NCI-H2227 treated with DMSO at 0.1 percent for 48 hours (cell line): ENCODE measurements at places on chromosomes 11 and 22.

- DNase-seq = no peak
These were observed 197.8 kb downstream of the MAML2 start for GRCh38 chr11:96145163-96145585.

DNA sequence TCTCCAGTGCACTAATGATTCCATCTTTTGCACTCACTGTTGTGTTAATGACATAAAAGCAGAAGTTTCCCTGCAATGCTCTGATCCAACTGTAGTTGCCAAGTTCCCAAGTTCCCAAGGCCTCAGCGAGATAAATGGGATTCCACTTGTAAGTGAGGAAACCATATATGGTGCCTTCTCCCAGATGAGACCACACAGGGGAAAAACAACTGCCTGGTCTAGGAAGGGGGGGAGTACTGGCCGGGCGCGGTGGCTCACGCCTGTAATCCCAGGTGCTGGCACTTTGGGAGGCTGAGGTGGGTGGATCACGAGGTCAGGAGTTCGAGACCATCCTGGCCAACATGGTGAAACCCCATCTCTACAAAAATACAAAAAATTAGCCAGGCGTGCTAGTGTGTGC lies 23.3 kb upstream of the RELA start:
- no peak for DNase-seq

- DNase-seq = no peak
These were observed 5.8 kb downstream of the USP35 start for GRCh38 chr11:78194490-78194889.

DNA sequence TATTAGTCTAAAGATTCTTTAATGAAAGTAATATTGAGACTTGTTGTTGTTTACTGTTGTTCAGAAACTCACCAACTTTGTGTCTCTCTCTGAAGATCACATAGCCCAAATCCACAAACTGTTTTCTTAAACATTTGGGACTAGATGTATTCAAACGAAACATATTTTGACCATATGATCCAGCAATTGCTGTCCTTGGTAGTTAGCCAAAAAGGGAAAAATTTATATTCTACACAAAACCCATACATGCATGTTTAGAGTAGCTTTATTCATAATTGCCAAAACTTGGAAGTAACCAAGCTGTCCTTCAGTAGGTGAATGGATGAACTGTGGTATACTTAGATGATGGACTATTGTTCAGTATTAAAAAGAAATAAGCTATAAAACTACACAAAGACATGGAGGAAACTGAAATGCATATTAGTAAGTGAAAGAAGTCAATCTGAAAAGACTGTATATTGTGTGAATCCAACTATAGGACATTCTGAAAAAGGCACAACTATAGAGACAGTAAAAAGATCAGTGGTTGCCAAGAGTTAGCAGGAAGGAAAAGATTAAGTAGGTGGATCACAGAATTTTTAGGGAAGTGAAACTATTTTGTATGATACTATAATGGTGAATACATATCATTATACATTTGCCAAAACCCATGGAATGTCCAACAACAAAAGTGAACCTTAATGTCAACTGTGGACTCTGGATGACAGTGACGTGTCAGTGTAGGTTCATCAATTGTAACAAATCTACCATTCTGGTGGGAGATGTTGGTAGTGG lies 442.9 kb downstream of the INSC start:
- no peak for DNase-seq

DNA sequence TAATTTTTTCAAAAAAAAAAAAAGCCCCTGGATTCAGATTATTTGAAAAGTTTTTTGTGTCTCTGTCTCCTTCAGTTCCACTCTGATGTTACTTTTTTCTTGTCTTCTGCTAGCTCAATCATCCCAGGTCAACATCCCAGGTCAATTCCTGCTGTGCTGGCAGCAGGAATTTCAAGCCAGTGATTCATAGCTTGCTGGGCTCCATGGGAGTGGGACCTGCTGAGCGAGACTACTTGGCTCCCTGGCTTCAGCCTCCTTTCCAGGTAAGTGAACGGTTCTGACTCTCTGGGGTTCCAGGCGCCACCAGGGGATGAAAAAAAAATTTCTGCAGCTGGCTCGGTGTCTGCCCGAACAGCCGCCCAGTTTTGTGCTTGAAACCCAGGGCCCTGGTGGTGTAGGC lies 31.4 kb downstream of the PLAAT5 start:
- no peak for DNase-seq

DNA sequence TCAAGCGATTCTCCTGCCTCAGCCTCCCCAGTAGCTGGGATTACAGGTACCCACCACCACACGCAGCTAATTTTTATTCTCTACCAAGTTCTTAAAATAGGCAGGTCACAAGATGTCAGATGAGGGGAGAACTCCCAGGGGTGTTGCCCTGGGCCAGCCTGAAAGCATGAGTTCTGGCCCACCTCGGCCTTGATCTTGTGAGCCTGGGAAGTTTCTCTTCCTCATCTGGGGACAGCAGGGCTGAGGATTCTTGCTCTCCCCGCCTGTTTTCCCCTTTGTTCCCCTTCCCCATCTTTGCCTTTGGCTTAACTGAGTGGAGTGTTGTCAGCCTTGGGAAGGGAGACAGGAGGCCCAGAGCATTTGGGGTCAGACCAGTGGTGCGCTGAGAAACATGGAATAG lies 3.5 kb downstream of the PDXP start:
- DNase-seq = no peak

DNA sequence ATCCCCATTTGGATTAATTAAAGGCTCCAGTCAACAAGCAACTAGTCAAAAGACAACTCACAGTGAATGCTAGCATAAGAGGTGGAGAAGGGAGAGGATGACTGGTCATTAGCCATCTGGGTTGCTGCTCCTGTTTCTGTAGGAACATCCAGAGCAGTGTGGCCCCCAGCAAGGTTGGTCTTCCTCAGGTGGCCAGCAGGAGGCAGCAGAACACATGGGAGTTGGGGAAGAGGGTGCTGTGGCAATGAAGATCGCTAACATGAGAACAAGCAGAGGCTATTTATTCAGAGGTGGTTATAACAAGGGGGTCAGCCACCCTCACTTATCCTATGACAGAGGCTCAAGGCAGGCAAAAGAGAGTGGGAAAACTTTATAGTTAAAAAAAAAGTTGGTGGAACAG lies 21.3 kb downstream of the IZUMO1R start:
- DNase-seq = no peak

- DNase-seq = no peak
These were observed 48.2 kb upstream of the SMCO4 start for GRCh38 chr11:93591247-93591898.

- no peak for DNase-seq
These were observed 21.0 kb downstream of the PARVB start for GRCh38 chr22:44045145-44045544.

- no peak for DNase-seq
These were observed 21.9 kb downstream of the SCUBE1 start for GRCh38 chr22:43320943-43321900.

- DNase-seq = no peak
These were observed 70.5 kb downstream of the RPUSD4 start for GRCh38 chr11:126140926-126141280.

DNA sequence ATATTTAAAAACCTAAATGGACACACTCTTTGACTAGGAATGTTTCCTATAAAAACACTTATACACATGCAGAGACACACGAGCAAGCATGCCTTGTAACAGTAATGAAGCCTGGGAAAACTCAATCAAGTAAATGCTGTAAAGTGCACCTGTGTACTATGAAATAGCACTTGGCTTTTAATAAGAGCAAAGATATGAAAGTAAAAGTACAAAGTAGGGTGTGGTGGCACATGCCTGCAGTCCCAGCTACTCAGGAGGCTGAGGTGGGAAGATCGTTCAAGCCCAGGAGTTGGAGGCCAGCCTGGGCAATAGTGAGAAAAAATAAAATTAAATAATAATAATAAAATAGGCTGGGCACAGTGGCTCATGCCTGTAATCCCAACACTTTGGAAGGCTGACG lies 166.9 kb upstream of the GRK3 start:
- DNase-seq = no peak

DNA sequence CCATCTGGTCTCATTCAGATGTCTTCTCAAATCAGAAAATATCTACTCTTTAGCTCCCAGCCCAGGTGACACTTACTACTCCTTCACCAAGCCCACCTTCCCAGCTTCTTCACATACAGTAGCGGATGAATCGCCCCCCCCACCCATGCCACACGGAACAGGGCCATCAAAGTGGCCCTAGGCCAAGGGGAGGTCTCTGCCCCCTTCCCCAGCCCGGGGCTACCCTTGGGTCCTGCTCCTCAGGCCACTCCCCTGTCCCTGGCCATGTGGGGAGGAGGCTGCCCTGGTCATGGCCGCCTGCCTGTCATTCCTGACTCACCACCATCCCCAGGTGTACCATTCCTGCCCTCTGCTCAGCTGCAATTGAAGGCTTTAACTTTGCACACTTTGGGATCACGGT lies 142.8 kb downstream of the NECTIN1 start:
- no peak for DNase-seq
